ENCODE measurements at places on chromosomes 7 and 10.

DNA sequence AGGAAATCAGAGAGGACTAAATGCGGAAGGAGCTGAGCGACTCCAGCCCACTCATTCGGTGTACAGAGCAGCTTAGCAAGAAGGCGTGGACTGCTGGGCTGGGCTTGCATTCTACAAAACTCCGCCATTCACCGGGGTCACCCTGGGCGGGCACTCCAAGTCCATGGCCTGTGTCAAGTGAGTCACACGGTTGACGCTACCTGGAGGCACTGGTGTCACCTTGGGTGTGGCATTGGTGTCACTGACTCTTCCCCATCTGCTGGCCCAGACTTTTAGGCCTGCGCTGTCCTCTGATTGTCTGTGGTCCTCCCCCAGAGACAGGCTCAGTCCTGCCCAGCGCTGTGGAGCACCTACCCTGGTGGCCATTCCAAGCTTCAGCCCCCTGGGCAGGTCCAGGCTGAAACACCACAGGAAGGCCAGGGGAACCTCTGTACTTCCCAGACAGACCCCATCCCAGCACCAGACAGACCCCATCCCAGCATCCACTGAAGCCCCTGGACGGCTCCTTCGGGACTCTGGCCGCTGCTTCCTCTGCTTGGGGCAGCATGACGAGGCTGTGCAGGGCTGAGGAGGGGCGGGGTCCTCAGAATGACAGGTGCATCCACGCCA lies 30.6 kb upstream of the CNPY1 start:
- no peak for DNase-seq

DNA sequence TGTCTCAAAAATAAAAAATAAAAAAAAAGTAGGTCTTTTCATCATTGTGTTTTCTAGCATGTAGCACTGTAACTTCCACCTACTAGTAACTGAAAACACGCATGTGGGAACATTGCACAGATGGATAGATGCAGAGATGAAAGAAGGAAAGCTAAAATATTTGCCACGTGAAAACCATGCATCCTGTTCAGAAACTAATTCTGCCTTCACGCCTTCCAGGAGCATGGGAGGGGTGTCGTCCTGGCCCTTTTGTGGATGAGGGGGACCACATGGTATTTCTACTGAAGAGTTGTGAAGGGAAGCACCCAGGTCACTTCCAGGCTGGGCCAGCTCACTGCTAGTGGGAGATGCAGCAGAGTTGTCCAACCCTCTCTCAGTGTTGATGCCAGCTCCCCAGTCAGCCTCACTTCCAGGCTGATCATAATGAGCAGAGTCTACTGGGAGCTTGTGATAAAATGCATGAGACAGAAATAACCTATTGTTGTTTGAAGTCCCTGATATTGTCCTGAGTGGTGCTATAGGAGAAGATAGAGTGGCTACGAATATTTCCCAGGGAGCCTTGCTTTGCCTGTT lies 287.1 kb upstream of the CELF2 start:
- no peak for DNase-seq

GRCh38 chr10:78974617-78975317 lies 94.0 kb upstream of the ZMIZ1 start:
- DNase-seq, result peak; percentile 30

GRCh38 chr7:130998993-130999602 lies 265.1 kb upstream of the KLF14 start:
- no peak for DNase-seq

- DNase-seq, result no peak
Observed at GRCh38 chr7:51228386-51228958, 88.1 kb downstream of the COBL start.

- no peak for DNase-seq
Observed at GRCh38 chr7:98278408-98278807, 3.1 kb upstream of the BRI3 start.

- DNase-seq, result no peak
Observed at GRCh38 chr7:117157241-117158209, 165.3 kb downstream of the WNT2 start.

DNA sequence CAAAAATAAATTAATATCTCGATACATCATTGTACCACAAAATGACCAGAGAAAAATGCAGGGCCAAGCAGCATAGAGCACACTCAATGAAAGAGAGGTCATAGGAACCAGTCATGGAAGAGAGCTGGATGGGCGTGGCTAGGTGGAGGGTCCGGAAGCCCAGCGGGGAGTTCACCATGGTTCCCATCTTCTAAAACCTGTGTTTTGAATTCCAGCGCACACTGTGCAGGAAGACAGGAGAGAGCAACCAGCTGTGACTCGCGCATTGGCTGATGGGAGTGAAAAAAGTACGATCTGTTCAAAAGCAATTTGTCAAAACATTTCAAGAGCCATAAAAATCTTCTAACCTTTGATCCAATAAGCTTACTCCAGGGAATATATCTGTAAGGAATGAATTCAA lies 125.2 kb upstream of the NANOS1 start:
- DNase-seq, result no peak

GRCh38 chr7:26815426-26815825 lies 49.0 kb downstream of the SKAP2 start:
- DNase-seq, result no peak

- no peak for DNase-seq
Observed at GRCh38 chr7:21914671-21915070, 31.0 kb downstream of the CDCA7L start.

- peak; percentile 33 for DNase-seq
Observed at GRCh38 chr7:75617634-75618234, 121.0 kb downstream of the HIP1 start.

DNA sequence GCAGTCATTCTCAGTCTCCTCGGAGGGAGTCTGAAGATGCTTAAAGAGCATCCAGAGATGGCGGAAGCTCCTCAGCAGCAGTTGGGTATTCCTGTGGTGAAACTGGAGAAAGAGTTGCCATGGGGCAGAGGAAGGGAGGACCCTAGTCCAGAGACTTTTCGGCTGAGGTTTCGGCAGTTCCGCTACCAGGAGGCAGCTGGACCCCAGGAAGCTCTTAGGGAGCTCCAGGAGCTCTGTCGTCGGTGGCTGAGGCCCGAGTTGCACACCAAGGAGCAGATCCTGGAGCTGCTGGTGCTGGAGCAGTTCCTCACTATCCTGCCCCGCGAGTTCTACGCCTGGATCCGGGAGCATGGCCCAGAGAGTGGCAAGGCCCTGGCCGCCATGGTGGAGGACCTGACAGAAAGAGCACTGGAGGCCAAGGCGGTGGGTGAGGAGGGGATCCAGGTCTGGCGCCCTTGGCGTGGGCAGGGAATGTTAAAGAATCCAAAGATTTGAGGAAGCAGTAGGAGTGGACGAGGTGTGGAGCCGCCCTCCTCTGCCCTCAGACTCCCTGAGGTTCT lies 2.9 kb downstream of the ZSCAN25 start:
- no peak for DNase-seq

- no peak for DNase-seq
Observed at GRCh38 chr10:28967031-28967430, 289.7 kb downstream of the BAMBI start.

DNA sequence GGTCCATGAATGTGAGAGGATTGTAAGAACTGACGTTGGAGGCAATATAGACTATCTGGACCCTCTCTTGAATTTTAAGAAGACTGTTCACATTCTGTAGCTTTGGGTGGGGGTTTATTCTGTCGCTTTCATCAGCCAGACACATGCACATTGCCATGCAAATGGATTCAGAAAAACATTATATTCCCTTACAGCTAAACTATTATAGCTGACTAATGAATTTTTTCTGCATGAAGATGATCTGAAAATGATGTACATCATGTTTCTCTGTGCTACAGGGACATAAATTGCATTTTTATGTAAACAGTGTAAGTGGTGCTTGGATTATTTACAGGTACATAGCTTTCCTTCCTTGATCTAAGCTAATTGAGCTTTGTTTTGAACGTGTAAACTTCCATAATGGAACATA lies 1.5 kb downstream of the MET start:
- no peak for DNase-seq

GRCh38 chr7:130736298-130736900 lies 2.4 kb upstream of the KLF14 start:
- no peak for DNase-seq

DNA sequence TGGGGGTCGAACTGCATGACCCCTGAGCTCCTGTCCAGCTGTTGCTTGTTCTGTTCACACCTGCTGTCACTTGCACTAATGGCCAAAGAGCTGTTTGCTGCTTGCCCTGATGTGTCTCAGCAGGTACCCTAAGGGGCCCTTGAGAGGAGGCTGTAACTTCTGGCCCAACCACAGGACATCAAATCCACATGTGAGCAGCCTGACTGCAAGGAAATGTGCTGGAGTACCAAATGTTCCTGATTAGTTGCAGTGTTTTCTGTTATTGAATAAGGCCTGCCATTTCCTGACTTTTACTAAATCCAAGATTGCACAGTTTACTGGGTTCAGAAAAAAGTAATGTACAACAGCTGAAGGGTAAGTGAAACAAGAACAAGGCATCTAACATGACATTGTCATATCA lies 91.7 kb upstream of the IL6 start:
- DNase-seq, result no peak

- DNase-seq, result no peak
Observed at GRCh38 chr7:10205696-10206095, 768.0 kb upstream of the PHF14 start.

DNA sequence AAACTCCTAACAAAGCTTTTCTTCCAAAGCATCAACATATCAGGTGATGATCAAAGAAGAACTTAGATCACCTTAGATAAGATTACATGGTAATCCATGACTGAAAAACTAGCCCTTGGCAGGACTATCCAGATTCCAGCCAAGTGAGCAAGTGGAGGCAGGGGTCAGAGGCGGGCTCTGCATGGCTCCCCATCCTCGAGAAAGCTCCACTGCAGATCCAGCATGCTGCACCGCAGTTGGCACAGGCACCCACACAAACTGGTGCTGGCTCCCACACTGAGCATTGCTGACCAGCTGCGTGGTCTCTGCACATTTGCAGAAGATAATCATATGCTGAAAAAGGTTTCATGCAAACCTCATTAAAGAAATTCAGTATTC lies 10.1 kb downstream of the PSAP start:
- no peak for DNase-seq

GRCh38 chr7:101860316-101861217 lies 43.1 kb downstream of the CUX1 start:
- DNase-seq, result no peak

DNA sequence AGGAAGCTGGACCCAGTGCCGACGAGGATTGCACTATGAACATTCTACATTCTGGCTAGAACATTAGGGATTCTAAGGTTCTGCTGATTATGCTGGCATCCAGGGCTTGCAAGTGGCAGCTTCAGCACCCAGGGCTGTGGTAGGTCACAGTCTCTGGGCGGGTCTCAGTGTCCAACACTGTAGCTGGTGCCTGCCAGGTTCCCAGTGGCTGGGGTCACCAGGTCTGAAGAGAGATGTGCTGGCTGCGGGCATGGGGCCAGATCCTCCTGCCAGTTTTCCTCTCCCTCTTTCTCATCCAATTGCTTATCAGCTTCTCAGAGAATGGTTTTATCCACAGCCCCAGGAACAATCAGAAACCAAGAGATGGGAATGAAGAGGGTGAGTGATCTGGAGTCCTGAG lies at the start of gene PTTG1IP2:
Gene PTTG1IP2 (plus strand): TSS at position 86 of the 400 bp plus-strand sequence. CDS start 148 bp downstream, at position 234.
- no peak for DNase-seq

DNA sequence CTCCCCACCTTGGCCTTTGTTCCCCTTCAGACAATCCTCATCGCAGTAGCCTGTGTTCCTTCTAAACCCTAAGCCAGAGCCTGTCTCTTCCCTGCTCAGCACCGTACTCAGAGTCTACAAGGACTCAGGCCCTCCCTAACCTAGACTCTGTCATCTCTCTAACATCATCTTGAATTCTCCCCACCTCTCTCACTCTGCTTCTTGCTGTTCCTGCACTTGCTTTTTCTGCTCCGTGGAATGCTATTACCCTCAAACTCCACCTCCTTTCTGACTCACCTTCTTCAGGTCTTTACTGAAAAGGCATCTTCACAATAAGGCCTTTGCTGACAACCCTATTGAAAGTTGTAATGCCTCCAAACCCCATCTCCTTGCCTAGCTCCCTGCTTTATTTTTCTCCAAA lies 141.0 kb downstream of the DKK1 start:
- no peak for DNase-seq

GRCh38 chr10:80535671-80536360 lies 1.9 kb upstream of the SH2D4B start:
- DNase-seq, result peak; percentile 62

GRCh38 chr10:63237396-63237795 lies 104.3 kb downstream of the NRBF2 start:
- DNase-seq, result no peak

DNA sequence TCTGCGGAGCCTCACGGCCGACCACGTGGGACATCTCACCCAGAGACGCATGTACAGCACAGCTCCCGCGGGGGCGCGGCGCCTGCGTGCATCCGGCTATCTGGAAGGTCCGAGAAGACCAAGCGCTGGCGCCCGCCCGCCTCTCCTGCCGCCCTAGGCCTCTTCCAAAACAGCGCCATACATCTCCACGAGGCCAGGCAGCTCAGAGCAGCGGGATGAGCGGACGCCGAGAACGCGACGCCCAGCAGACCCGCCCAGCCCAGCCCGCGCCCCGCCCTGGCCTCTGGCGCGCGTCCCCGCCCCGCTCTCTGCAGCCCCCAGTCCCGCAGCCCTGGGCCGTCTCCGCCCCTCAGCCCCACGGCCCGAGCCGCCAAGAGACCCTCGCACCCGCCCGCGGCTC lies 20.3 kb upstream of the LANCL2 start:
- DNase-seq, result no peak

GRCh38 chr7:99380032-99380822 lies 5.7 kb downstream of the ARPC1B start:
- DNase-seq, result no peak
